Activated CD8-positive, alpha-beta memory T cell treated with anti-CD3 and anti-CD28 coated beads, Interleukin-2, amount 50 U/mL, for 48 hours (primary cell): ENCODE measurements at places on chromosomes 7 and 10.

DNA sequence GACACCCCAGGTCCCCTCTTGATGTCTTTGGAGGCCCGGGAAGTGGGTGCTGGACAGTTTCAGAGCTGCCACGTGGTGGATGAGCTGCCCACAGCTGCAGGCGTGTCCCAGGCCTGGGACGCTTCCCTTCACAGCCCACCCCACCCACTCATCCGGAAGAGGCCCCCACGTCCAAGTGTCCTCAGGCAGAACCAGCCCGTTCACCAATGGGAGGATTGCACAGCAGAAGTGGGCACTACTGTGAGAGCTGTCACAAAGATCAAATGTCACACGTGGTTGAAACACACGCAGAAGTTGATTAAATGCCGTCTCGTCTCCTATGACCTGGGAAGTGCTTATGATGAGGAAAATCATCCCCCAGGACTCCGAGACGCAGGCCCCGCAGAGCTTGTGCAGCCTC is 52.9 kb downstream of the STK32C start:
- DNase-seq: no peak

- DNase-seq: no peak
Observed at GRCh38 chr10:28897617-28898464, 220.5 kb downstream of the BAMBI start.

DNA sequence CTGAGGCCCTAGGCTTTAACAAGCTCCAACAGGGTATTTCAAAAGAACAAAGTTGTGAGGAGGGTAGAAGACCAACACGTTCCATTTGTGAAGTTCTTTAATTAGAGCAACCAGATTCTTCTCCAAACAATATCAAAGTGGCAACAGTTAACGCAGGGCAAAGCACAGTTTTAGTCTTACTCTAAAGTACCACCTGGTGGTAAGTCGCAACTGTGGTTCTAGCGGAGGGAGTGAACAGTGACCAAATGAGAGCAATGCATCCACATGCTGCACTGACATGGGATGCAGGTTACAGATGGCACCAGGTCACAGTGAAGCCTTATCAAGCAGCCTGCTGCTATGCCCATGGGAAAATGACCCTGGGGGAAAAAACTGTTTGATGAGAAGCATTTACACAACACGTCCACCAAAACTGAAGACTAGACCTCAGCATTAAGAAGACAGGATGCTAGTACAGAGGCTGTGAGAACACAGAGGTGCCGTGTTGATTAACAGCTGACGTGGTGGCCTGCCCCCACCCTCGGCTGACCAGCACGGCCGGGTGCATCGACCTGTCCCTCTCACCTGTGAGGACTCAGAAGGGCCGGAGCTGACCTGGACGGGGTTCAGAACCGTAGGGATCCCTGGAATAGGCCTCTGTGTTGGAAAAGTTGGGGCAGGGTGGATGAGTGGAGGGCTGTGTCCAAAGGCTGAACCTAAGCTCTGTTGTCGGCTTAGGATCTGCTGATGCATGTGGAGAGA is 211.2 kb downstream of the GLI3 start:
- DNase-seq: no peak

DNA sequence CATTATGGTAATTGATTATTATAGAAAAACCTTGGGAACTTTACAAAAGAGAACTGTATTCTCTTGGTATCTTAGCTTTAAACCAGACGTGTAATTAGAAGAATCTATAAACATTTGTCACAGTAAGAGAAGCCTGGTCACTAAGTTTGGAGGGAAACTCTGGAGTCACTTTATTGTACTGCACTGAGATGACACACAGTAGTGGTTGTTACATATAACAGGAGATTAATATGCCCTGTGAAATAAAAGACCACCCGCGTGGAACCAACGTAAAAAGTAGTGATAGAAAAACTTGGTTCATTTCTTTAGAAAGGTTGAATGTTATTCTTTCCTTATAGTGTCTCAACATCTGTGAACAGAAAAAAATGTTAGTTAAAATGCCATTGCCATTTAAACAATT is 416.1 kb downstream of the MDFIC start:
- no peak for DNase-seq

- DNase-seq: no peak
Observed at GRCh38 chr10:21625623-21626229, 91.7 kb downstream of the MLLT10 start.

GRCh38 chr7:44484482-44485313 is 5.8 kb downstream of the NUDCD3 start:
- no peak for DNase-seq

- no peak for DNase-seq
Observed at GRCh38 chr7:143415742-143416397, 7.2 kb upstream of the EPHA1 start.

DNA sequence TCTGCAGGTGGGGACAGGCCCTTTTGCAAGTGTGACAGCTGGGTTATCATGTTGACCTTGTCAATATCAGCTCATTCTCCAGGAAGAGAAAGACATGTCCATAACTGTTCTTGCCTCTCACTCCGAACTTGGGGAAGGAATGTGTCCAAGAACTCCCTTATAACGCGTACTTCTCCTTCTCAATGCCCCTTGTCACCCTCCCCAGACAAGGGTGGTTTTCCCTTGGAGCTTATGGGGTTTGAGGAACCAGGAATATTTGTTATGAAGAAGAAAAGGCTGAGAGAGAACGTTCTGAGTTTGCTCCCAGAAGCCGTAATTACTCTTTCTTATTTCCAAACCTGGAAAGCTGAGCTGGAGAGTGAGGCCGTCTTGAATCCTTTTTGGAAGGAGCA is 77.4 kb downstream of the MKI67 start:
- DNase-seq: no peak

DNA sequence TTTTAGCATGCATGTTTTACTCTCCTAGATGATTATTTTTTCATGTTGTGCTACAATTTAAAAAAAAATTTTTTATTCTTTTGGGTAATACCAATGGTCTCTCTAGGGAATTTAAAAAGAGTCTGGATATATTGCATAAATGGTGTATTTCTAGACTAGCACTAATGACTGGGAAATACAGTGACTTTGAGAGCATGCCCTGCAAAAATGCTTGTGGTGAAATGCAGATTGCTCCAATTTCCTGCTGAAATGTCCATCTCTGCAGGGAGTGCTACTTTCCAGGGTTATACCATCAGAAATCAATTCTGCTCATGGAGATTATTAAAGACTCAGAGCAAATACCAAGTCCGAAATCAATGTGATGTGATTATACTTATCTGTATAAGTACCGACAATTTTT is 186.1 kb downstream of the PRKG1 start:
- no peak for DNase-seq
